ENCODE measurements at places on chromosomes 2 and 18.

GRCh38 chr18:21897811-21898210 lies 157.2 kb downstream of the MIB1 start:
- DNase-seq = no peak

DNA sequence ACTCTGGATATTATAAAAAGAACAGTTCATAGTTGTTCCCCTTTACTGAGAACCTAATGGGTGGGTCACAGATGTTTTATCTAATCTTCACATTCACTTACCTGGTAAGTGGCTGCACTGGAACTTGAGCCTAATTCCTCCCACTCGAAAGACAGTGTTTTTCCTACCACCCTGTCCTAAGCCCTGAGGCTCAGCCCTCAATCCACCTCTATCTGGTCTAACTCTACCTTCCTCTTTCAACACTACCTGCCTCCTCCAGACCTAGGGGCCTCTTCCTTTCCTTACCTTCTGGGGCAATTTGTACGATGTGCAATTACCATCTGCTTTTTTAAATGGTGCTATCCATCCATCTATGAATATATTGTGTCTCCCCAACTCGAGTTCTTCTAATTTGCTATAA lies 9.7 kb upstream of the KIF3C start:
- no peak for DNase-seq

DNA sequence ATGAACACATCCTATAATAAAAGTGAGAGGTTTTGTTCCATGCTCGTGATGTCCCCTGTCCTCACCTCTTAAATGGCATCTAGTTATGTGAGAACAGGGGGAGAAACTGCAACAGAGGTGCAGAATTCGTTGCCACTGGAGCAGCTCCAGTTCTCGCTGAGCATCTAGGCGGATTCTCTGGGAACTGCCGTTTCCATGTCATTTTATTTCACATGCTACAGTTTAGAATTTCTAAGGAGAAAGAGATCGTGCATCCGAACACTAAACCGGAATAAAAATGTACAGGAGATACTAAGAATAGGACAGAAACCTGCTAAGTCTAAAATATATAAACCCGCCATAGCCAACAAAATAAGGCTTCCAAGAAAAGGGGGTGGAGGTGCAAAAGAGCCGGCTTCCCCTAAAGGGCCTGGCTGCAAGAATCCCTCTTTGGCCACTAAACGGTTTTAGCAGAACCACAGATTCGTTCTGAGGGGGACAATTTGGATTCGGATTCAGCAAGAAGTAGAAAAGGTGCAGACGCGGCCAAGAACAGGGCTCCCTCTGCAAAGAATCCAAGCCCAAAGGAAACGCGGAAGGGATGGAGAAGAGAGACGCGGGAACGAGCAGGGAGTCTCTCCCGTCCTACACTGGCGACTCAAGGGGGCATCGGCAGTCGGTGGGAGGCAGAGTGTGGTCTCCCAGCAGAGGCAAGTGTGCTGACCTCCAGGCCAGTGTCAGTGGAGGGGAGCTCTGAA lies 1.3 kb downstream of the TMEM163 start:
- DNase-seq = no peak

DNA sequence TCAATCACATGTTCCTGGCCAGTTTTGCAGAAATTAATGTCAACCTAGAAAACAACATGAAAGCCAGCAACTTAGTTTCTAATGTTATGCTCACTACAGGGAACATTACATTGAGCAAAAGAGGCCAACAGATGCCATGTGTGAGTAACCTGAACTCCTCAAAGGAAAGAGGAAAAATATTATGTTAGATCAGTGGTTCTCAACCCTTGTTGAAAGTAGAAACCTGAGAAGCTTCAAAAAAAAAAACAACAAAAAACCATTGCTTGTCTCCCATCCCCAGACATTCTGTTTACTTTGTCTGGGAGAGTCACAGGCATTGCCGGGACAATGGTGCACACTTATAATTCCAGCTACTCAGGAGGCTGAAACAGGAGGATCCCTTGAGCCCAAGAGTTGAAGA lies 57.7 kb downstream of the METTL4 start:
- no peak for DNase-seq

- no peak for DNase-seq
Observed at GRCh38 chr18:25982961-25983360, 107.5 kb downstream of the SS18 start.

- DNase-seq = no peak
Observed at GRCh38 chr2:101231240-101231639, 21.4 kb upstream of the CNOT11 start.

GRCh38 chr2:168915441-168916330 lies 14.6 kb downstream of the G6PC2 start:
- DNase-seq = no peak

- DNase-seq = no peak
Observed at GRCh38 chr2:85949280-85949679, 60.5 kb upstream of the ST3GAL5 start.

DNA sequence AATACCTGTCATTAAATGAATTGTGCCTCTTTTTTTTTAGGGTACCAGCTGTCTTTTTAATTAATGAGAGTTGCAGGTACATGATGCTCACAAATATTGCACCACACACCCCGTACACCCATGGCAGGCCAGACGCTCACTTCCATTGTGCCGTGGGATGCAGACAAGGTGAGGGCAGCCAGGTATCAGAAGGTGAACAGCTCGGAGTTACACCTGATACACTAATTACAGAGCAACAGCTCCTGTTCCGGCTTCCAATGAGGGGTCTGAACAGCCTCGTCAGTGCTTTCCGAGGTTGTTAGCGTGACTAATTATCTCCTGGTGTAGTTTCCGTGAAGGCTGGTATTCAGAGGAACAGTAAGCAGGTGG lies 442.8 kb downstream of the ZNF516 start:
- DNase-seq = no peak

DNA sequence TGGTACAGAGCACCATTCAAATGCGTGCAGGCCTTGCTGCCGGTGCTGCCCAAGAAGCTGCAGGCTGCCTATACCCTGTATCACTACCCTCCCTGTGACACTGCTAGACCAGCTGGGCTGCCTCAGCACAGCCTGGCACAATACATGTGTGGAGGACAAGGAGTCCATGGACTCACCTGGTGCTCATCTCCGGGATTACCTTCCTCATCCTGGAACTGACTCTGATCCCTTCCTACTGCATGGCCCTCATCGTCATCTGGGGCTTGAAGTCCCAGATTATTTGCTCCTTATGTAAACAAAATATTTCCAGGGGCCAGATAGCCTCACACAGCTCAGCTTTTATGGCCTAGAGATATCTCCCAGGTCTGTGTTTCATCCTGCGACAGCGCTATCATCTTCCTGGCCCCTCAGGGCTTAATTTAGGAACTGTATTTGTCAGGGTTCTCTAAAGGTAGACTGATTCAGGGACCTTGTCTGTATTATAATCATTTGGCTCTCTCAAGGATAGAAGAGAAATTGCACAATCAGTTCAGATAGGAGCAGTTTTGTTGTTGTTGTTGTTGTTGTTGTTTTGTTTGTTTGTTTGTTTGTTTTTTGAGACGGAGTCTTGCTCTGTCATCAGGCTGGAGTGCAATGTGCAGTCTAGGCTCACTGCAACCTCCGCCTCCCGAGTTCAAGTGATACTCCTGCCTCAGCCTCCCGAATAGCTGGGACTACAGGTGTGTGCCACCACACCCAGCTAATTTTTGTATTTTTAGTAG lies 42.9 kb downstream of the WDR75 start:
- no peak for DNase-seq
